ENCODE measurements at places on chromosomes 2 and 18. TPM values are rescaled to one million over a fixed set of nuclear protein-coding genes. Genes with fewer than 3 reads are reported as not detected.

GRCh38 chr2:235636546-235636945, 142.7 kb downstream of the AGAP1 start:
- no peak for DNase-seq

The CLIP4 gene
- 84.0 TPM for total RNA-seq

The HNMT gene
- total RNA-seq = 69.4 TPM

DNA sequence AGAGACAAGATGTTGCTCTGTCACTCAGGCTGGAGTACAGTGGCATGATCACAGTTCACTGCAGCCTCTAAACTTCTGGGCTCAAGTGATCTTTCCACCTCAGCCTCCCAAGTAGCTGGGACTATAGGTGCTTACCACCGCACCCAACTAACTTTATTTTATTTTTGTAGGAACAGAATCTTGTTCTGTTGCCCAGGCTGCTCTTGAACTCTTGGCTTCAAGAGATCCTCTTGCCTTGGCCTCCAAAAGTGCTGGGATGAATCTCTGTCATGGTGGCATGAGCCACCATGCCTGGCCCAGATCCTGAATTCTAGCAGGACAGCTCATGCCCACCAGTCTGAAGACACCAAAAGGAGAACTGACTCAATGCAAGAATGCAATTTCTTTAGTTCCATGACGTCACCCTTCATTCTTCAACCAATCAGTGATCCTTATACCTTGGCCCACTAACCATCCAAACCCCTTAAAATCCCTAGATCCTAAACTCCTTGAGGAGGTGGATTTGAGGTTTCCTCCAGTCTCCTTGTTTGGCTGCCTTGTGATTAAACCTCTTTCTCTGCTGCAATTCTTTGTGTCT, 25.6 kb upstream of the CXXC1 start:
- no peak for DNase-seq

The WDR54 gene
- total RNA-seq = 4.1 TPM

DNA sequence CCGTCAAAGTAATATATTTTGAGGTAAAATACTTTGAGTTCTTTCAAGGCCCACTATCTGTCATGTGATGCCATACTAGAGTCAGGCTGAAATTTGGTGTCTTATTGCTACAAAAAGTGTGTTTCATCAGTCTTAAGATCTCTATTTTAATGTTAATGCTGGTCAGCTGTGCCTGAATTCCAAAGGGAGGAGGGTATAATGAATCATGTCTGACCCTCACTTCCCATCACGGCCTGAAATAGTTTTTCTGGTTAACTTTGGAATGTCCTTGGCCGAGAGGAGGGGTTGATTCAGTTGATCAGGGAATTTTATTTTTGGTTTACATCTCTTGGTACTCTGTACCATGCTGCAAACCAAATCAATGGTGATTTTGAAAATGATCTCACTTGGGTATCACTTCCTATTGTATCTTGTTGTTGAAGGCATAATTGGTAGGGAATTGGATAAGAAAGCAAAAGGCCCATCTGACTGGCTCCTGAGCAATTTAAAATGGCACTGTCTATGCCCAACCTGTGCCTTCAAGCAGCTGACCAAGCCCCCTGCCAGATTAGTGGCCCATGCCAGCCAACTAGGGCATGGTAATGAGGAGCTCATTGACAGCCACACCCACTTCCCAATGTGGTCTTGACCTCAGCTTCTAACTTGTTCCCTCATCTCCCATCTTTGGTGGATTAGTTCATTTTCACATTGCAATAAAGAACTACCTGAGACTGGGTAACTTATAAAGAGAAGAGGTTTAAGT, 6.1 kb upstream of the SLC35F5 start:
- DNase-seq = no peak

DNA sequence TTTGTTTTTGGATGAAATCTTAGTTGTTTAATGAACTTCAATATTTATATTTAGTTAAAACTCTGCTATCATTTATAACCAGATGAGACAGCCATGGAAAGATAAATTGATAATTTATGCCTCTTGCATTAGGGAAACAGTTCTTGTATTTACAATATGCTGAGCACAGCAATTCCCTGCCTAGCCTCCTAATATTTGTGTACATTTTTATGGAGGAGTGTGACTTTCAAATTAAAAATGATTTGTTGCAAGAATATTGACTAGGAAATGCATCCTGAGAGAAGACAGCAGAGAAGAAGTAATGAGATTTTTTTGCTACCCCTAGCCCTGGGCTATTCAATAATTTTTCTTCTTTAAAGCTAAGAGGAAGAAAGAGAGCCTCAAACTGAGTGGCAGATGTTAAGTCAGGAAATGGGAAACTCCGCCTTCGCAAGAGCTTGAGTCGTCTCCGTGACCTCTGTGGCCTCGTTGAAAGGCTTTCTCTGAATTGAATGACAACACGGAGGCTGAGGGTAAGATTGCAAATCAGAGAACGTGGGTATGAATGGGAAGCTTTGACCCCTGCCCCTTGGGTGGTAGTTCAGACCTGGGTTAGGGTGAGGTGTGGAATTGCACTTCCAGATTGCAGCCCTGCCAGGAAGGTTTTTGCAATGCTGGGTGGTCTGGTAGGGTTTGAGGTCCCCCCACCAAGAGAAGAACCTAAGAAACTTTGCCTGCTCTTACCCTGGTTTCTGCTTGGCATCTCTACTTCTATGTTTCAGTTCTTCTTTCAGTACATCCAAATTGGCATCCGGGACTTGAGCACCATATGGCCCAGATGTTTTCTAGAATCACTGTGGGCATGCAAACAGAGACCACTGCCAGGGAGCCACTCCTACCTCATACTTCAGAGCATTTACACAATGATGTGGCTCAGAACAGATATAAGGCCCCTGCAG, 210.3 kb upstream of the RBMS1 start:
- no peak for DNase-seq

The UGT1A10 gene
- total RNA-seq = not detected

GRCh38 chr18:22344908-22345670, 72.6 kb downstream of the CTAGE1 start:
- DNase-seq = no peak

DNA sequence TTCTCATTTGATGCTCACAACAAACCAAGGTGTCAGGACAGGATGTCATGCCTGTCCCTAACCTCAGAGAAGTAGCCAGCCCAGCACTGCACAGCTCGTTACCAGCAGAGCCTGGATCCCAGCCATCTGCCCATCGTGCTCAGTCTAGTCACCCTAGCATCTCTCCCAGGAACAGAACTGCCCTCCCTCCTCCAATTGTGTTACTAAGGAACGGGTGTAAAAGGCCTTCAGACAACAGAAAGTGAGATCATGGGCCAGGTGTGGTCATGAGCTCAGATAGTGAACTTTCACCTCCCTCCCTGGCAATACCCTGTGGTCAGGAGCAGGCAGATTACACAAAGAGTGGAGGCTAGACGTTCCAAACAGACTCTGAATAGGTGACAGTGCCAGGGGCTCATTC, 111.8 kb upstream of the PPP1CB start:
- no peak for DNase-seq

The NR4A2 gene
- 14.1 TPM for total RNA-seq

GRCh38 chr2:86290596-86291327, 46.7 kb downstream of the REEP1 start:
- DNase-seq = no peak

Data from omental fat pad (tissue), 4 donors.